ENCODE measurements at places on chromosomes 1 and 21.

GRCh38 chr1:203930342-203930741, 68.9 kb downstream of the SNRPE start:
- DNase-seq, result no peak

GRCh38 chr1:15218287-15219279, 28.4 kb upstream of the FHAD1 start:
- DNase-seq, result no peak

GRCh38 chr21:41874611-41875010, 4.5 kb downstream of the PRDM15 start:
- no peak for DNase-seq

GRCh38 chr21:29318354-29318753, 19.6 kb downstream of the BACH1 start:
- no peak for DNase-seq

GRCh38 chr1:225597926-225598575, 54.9 kb downstream of the ENAH start:
- DNase-seq, result no peak

DNA sequence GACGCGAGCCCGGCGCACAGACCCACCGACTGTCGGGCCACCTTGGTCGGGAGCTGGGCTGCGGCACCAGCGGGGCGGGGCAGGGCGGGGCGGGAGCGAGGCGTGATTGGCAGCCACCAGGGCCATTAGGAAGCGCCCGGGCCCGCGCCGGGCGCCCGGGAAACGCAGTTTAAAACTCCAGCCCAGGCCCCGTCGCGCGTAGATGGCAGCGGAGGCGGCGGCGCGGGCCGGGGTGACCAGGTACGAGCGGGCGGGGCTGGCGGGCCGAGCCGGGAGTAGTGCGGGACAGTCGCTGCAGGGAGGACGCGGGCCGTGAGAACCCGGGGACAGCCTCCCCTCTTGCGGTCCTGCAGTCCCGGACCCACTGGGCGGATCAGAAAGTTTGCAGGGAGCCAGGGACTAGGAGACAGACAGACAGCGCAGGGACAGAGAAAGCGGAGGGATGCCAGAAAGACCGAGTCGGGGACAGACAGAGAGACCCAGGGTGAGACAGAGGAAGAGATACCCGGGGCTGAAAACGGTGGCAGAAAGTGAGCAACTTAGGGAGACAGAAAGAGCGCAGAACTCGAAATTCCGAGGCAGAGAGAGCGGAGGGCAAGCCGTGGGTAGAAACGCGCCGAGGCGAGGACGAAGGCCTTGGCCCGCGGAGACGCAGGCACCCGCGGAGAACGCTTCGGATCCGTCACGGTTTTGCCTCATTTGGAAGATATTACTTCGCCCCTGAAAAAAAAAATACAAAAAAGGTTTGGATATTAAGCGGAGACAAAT, at the start of gene DMBX1:
Gene DMBX1 (plus strand): TSS at position 199 of the 768 bp plus-strand sequence. CDS start 17,175 bp downstream, outside the sequence.
- peak; percentile 100 for DNase-seq

- no peak for DNase-seq
Observed at GRCh38 chr1:68590473-68590872, 93.6 kb upstream of the DEPDC1 start.

DNA sequence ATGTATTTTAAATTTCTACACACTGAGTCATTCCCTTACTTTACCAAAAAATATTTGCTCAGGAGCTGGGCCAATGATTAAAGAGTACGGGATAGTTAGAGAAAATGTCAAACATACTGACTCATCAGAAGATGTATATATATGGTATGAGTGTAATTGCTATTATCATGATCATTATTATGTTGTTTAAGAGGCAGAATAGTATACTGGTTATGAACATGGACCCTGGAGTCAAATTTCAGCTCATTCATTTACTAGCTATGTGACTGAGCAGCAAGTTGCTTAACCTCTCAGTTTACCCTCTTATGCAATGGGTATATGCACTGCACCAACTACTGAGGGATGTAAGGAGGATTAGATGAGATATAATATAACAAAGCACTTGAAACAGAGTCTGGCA, 41.2 kb upstream of the USH2A start:
- DNase-seq, result no peak

DNA sequence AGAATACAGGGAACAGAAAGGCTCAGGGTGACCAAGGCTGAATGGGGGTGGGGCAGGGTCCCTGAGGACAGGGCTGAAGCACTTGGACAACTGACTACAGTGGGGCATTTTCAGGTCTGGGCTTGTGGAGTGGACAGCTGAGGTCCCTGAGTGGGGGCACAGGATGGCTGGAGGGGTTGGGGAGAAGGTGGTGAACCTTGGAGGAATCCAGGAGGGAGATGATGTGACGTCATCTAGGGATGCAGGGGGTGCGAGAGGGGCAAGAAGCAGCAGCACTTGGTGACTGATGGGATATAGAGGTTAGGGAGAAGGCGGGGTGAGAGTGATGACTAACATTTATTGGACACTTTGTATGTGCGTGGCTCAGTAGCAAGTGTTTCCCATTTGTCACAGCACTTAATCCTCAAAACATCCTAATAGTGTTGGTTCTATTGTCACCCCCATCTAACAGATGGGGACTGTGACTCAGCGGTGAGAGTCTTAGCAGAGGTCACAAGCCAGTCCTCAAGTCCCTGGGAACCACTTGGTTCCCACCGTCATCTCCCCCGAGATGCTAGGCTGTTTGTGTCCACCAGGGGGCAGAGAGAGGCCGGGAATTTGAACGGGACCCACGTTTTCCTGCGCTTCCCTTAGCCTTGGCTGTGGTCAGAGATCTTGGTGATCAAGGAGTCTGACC, 27.9 kb upstream of the BMP8B start:
- DNase-seq, result peak; percentile 88

- DNase-seq, result no peak
Observed at GRCh38 chr1:164618202-164618564, 59.2 kb downstream of the PBX1 start.

- DNase-seq, result no peak
Observed at GRCh38 chr1:14844356-14844755, 245.9 kb downstream of the KAZN start.

DNA sequence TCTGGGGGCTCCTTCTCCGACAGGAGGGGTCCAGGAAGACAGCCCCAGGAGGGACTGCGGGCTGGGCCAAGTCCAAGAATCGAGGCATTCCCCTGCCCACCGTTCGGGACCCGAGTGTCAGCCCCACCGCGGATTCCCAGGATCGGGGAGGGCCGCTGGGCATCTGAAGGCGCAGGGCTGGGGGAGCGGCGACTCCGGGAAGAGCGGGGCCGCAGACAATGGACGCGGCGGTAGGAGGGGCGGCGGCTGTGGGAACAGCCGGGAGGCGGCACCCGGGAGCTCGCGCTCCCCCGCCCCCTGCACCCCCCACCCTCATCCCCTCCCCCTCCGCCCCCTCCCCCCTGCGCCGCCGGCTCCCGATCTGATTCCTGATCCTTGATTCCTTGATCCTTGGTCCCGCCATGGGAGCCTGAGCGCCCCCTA, at the start of gene VANGL2:
Gene VANGL2 (plus strand): TSS at position 342 of the 423 bp plus-strand sequence. CDS start 15,274 bp downstream, outside the sequence.
- peak; percentile 98 for DNase-seq

- DNase-seq, result no peak
Observed at GRCh38 chr1:80450711-80451110, 1350.0 kb upstream of the ADGRL2 start.

DNA sequence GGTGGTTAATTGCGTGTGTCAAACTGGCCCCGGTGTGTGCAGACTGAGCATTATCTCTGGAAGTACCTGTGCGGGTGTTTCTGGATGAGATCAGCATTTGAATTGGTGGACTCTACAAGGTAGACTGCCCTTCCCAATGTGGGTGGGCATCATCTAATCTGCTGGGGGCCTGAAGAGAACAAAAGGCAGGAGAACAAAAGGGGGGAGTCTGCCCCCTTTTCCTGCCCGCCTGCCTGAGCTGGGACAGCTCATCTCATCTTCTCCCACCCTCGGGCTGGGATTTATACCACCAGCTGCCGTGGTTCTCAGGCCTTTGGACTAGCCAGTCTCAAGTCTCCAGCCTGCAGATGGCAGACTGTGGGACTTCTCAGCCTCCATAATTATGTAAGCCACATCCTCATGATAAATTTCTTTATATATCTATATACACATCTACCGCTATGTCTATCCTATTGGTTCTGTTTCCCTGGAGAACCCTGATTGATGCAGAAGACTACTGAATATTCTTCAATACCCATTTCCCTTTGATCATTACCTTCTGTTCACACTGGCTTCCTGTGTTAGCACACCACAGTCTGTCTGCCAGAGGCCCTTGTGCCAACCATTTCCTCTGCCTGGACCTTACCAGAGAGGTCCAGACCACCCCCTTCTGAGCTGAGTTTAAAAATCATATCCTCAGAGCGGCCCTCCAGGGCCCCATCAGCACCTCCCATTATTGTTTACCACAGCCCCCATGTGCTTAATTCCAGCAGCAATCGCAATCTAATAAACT, 25.2 kb downstream of the RCAN1 start:
- no peak for DNase-seq

Data from H7 (cell line).